Activated T-cell treated with anti-CD3 and anti-CD28 coated beads for 4 hours (primary cell): ENCODE measurements at places on chromosomes 6 and 20.
A peak's percentile ranks its signal among the peaks of the same experiment; 100 is the strongest.

DNA sequence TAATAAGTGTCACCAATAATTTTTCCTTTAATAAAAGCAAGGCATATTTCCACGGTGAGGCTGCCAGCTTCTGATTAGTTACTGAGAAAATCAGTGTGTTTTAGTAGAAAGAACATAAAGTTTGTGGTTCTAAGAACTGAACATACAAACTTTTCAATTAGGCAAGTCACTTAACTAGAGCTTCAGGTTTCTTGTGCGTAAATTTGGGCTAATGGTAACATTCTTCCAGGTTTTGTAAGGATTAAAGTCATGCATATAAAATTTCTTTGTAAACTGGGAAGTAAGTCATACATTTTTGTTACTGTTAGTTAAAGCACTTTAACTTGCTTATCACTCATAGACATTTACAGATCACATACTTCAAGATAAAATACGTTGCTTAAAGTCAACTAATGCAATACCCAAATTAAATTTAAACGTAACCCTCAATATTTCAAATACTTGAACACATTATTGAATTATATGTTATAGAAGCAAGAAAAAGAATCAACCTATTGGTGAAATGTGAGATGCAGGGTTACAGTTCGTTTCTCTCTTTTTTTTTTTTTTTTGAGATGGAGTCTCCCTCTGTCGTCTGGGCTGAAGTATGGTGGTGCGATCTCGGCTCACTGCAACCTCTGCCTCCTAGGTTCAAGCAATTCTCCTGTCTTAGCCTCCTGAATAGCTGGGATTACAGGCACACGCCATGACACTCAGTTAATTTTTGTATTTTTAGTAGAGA, 327.3 kb upstream of the NOX3 start:
- no peak for DNase-seq

DNA sequence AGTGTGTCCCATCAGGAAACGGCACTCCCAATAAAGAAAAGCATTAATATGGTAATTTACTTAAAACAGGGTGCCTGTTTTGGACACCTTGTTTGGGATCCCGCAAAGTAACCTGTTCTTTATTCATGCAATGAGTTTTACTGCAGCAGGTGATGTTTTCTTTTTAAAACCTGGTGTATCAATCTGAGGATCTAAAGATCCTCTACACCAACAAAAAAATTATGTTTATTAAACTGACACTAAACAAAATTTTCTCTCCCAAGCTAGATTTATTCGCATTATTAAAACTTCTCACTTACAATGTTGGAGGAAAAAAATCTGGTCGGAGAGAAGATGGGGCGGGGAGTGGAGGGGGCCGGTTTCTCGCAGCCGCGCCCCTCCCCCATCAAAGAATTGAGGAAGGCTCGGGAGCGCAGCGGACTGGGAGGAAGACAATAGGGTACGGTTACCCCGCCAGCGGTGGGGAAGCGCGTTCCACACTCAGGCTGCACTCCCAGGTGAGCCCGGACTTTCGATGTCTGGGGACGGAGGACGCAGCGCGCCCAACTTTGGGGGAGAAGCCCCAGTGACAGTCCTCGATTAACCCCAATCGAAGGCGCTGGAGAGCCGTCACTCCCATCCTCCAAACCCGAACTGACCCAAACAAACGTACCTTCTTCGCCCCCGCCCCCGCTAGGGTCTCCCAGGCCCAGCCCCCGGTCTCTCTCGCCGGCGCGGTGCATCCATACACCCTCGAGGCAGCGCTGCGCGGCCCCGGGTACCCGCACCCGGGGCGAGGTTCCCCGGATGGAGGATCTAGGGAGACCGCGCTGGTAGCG, 1.3 kb downstream of the CD24 start:
- DNase-seq = no peak

GRCh38 chr6:169479783-169480495, 221.9 kb downstream of the WDR27 start:
- no peak for DNase-seq

- DNase-seq = no peak
Observed at GRCh38 chr6:83605517-83605916, 93.2 kb downstream of the PRSS35 start.

GRCh38 chr6:134853111-134854055, 96.5 kb downstream of the ALDH8A1 start:
- no peak for DNase-seq

GRCh38 chr6:118968416-118968815, 33.5 kb upstream of the MCM9 start:
- DNase-seq = no peak

DNA sequence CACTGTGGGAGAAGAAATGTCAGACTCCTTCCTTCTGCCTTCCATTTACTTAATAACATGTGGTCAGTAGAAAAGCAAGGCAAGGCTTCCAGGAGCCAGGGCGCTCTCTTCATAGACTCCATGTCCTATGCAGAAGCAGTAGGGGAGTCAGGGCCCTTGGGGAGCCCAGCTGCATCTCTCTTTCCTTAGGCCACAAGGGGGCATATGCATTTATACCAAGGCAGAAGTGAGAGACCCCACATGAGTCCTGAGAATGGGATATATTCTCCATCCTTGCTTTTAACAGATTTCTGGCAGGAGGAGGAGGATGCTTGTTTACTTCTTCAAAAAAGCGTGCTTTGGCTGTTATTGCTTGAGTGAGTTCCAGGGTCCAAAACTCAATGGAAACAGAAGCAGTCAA, 198.5 kb downstream of the HIVEP2 start:
- DNase-seq = peak; percentile 23

DNA sequence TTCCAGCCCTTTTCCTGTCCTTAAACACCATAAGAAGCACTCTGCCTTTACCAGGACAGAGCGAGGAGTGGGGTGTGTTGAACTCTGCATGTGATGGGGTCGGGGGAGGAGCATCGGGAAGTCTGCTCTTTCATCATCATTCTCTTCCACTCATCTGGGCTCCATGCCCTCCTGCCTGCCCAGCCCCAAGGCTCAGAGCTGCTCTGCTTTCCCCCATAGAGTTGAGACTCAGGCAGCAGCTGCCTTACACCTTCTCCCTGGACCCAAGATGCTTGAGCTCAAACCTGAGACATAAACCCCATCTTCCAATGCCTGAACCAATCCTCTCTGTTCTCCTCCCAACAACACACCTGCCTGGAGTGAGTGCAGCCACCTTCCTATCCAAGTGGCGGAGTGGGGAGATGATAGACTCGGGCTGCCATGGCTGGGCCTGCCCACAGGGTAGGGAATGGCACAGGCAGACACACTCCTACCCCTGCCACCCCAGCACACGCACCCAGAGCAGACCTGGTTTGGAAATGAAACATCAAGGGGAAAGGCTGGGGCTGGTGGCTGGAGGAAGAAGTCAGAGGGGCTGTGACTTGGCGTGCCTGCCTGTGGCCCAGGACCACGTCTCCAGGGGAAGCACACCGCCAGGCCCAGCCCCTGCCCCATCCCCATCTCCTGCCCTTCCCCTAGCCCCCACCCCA, 28.4 kb downstream of the TFEB start:
- DNase-seq = no peak
